ENCODE measurements at places on chromosomes 16 and 17. TPM values are rescaled to one million over a fixed set of nuclear protein-coding genes. Genes with fewer than 3 reads are reported as not detected.

The SPIRE2 gene
- 1.3 TPM for polyA plus RNA-seq

The HOXB1 gene
- polyA plus RNA-seq: not detected

The CCL17 gene
- not detected for polyA plus RNA-seq

The NFAT5 gene
- 5.4 TPM for polyA plus RNA-seq

The FOXN1 gene
- polyA plus RNA-seq: not detected

All from immature natural killer cell (primary cell).